ENCODE measurements at places on chromosomes 4 and X.

GRCh38 chr4:80215449-80216052 lies 18.2 kb downstream of the PRDM8 start:
- DNase-seq, result no peak

GRCh38 chr4:142846729-142847596 lies 862 bp upstream of the INPP4B start:
- no peak for DNase-seq

GRCh38 chr4:43757147-43757546 lies 691.5 kb downstream of the KCTD8 start:
- no peak for DNase-seq

DNA sequence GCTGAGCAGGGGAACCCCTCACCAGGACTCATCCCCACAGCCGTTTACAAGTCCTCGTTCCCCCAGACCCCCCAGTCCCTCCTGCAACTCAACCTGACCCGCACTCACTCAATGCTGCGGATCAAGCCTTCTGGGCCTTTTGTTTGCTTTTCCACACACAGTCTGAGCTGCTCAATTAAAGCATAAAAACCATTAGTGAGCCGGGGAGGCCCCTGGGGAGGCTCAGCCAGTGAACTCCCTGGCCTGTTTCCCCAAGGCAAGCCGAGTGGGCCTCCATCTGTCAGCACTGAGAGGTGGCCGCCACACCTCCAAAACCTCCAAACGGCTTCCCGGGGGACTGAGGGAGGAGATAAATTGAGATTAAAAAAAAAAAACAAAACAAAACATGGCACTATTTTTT lies 158.5 kb downstream of the SHOX start:
- DNase-seq, result no peak

DNA sequence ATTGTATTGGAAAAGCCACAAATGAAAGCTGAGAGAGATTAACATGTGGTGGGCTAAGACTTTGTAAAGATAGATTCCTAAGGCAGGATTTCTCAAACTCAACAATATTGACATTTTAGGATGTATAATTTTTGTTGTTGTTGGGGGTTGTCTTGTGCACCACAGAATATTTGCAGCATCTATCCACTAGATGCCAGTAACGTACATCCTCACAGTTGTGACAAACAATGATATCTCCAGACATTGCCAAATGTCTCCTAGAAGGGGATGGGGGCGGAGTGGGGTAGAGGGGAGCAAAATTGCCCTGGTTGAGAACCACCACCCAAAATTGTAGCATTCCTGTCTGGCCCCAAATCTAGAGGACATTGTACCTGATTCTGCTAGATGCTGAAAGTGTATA lies 14.7 kb upstream of the CBR4 start:
- no peak for DNase-seq

DNA sequence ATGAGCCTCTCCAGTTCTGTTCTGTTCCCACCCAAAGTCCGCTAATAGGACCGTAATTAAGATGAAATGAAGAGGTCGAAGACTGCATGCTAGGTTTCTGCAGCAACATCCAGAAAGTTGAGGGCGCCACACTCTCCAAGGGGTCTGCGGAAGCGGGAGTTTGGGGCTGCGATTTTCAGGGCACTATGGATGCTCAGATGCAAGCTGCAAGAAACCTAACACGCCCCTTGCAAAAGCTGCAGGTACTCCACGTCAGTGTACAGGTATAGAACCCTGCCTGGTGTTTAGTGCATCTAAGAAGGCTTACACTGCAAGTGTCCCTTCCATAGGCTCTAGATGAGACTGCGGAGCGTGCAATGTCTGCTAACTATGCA lies 61.4 kb downstream of the RHOXF2B start:
- no peak for DNase-seq

DNA sequence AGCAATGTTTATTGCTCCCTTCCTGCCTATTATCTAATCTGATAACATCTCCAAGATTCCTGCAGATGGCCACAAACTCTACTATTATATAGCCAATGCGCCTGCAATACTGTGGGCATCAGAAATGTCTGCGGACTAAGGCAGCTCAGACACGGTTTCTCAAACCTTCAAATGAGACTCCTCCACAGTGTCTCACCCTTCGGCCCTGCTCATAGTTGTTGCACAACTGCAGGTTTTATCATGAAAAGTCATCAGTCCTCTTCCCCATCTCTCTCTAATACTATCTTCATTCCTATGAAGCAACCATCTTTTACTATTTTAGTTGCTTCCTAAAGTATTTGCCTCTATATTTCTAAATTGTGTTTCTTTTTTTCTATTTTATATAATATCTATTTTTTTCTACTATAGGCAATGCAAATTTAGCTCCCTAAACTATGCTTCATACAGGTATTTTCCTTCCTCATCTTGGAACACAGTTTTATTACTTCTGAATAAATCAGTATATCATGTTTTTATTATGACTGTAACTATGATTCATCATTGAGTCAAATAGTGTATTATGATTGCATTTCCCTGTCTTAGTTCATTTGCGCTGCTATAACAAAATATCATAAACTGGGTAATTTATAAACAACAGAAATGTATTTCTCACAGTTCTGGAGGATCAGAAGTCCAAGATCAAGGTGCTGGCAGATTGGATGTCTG lies 129.7 kb upstream of the EDNRA start:
- DNase-seq, result no peak
